ENCODE measurements at places on chromosomes 1 and 21.

DNA sequence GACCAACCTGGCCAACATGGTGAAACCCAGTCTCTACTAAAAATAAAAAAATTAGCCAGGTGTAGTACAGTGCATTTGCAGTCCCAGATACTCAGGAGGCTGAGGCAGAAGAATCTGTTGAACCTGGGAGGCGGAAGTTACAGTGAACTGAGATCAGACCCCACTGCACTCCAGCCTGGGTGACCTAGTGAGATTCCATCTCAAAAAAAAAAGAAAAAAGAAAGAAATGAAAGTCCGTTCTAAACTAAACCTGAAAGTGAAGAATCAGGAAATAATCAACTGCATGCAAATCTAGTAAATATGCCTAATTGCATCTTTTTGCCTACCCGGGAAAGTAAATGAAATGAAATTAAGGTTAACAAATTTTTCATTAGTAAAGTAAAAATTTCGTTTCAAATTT lies 99.6 kb downstream of the ZZZ3 start:
- no peak for DNase-seq
- no peak overlapping the region for H3K27ac ChIP-seq
- H3K4me3 ChIP-seq: no peak overlapping the region
- peaks cover 27% of the 10 kb centered on the region for H3K36me3 ChIP-seq

DNA sequence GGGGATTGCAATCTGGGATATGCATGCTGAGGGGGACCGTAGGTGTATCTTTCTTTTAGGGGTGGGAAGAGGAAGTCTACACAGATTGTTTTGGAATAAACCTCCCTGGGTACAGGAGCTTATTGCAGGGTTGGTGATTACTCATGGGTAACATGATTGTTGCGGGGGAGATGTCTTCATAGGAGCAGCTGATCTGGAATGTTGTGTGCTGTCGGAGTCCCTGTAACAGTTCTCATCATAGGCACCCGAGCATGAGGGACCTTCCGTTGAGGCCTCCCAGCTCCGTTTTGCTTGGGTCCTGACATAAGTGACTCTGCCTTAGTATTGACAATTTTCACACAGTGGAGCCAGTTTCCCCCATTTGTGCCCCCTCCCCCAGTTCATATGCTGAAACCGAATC lies 4.2 kb upstream of the PRXL2B start:
- H3K4me3 ChIP-seq: no peak overlapping the region
- peaks cover 60% of the 10 kb centered on the region for H3K4me1 ChIP-seq
- H3K36me3 ChIP-seq: peaks cover 2% of the 10 kb centered on the region
- no peak overlapping the region for H3K27ac ChIP-seq
- H3K27me3 ChIP-seq: no peaks in the 10 kb centered on the region

DNA sequence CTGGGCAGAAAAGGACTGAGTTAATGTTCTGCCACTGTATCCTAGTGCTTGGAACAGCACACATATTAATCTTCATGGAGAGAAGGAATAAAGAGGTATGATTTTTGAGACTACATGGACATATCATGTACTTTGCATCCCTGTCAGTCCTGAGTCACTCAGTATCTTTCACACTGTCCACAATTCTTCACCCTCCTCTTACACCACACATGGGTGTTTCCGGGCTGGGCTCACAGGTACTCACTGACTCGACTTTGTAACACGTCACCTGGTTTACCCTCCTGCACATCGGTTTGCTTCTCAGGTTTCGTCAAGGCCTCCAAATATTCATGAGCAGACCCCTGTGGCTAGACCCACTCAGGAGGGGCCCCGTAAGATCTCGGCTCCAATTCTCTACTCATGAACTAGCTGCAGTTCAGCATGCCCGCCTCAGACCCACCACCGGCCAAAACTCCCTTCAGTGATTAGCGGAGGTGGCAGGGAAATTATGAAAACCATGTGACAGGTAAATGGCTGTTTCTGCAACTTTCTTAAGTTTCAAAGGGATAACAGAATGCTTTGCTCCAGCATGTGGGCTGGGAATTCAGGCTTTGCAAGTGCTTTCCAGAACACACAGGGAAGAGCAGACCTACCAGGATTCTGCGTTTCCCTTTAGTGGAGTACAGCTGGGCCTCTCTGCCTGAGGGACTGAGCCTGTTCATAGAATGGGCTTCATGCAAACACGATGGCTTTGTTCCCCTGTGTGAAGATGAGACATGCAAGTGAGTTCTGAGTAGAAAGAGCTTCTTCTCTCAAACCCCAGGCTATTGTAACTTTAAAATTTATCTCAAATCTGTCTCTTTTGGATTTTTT lies 31.3 kb upstream of the TRABD2B start:
- H3K27me3 ChIP-seq: peaks cover 4% of the 10 kb centered on the region
- H3K4me3 ChIP-seq: no peak overlapping the region
- DNase-seq: no peak
- H3K36me3 ChIP-seq: no peaks in the 10 kb centered on the region
- no peak overlapping the region for H3K27ac ChIP-seq
- no peaks in the 10 kb centered on the region for H3K4me1 ChIP-seq

DNA sequence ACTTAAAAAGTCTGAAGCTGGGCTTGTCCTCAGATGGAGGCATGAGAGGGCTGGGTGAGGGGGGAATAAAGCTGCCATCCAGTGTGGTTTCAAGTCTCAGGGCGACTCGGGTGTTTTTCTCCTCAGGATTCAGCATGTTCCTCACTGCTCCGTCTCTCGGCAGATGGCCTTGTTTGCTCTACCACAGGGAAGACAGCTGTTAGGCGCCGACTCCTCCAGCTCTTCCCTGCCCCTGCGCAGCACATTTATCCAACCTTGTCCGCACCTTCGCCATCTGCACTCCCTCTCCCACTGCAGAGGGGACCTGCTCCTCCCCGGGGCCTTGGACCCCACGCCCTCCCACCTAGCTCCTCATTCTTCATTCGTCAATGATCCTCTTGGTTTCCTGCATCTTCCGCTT lies 16.6 kb upstream of the S100A11 start:
- peaks cover 43% of the 10 kb centered on the region for H3K27me3 ChIP-seq
- no peaks in the 10 kb centered on the region for H3K36me3 ChIP-seq
- DNase-seq: no peak
- H3K4me1 ChIP-seq: peaks cover 13% of the 10 kb centered on the region
- no peak overlapping the region for H3K27ac ChIP-seq

DNA sequence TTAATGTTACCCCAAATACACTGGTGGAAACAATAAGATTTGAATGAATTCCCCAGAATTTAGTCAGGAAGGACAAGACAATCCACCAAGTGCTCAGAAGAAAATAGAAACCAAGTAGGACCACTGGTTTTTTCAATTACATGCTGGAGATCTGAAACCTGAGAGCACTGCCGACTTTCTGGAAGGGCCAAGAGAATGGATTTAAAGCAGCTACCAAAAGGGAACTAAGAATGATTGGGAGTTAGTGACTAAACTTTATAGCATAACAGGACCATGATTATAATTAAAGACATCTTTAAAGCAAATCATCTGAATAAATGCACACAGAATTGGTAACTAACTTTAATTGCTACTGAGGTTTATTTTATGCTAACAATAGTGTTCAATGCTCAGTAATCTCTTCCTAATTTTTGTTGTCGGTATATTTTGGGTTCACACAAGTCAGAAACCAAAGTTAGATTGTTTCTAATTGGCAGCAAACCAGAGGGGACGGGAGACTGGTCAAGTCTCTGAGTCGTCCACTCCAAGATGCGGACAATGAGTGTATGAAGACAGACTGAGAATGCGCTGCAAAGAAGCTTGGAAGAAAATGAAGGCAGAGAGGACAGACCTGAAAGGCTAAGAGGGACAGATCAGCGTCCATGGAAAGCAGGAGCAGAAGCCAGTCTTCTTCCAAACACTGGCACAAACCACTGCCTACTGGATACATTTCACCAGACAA lies 2.3 kb upstream of the RGS13 start:
- no peaks in the 10 kb centered on the region for H3K36me3 ChIP-seq
- no peak overlapping the region for H3K27ac ChIP-seq
- peaks cover 16% of the 10 kb centered on the region for H3K27me3 ChIP-seq
- no peaks in the 10 kb centered on the region for H3K4me1 ChIP-seq

DNA sequence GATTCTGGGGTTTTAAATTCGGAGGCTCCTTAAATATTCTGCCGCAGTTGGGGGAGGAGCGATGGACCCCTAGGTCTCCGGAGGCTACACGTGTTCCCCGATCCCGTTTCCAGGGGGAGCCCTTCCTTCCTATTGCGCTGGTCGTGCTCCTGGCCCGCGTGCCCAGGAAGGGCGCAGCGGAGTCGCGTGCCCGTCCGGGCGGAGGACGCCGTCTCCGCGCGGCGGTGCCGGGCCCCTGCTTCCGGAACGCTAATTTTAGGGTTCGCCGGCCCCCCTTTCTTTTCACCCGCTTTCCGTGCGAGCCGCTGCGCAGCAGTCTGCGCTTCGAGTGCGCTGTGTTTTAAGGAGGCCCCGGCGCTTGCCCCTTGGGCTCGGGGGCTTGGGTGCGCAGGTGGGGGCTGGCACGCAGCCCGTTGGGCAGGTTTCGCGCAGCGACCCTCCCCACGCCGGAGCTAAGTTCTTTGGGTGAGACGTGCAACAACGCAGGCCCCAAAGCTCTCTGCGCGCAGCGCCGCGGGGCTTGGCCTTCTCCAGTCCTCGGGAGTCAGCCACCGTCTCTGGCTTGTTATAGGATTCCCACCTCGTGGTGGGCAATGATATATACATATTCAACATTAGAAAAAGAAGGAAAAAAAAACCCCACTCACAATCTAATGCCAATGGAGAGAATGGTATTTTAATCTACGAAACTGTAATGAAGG lies 43.5 kb upstream of the DNAJC6 start:
- peaks cover 24% of the 10 kb centered on the region for H3K27me3 ChIP-seq
- H3K4me1 ChIP-seq: peaks cover 30% of the 10 kb centered on the region
- peak; percentile 68 for DNase-seq
- H3K36me3 ChIP-seq: no peaks in the 10 kb centered on the region

- H3K36me3 ChIP-seq: no peaks in the 10 kb centered on the region
- H3K27me3 ChIP-seq: no peaks in the 10 kb centered on the region
- no peak overlapping the region for H3K4me3 ChIP-seq
- H3K27ac ChIP-seq: no peak overlapping the region
Observed at GRCh38 chr1:49251019-49251784, 474.5 kb upstream of the BEND5 start.

DNA sequence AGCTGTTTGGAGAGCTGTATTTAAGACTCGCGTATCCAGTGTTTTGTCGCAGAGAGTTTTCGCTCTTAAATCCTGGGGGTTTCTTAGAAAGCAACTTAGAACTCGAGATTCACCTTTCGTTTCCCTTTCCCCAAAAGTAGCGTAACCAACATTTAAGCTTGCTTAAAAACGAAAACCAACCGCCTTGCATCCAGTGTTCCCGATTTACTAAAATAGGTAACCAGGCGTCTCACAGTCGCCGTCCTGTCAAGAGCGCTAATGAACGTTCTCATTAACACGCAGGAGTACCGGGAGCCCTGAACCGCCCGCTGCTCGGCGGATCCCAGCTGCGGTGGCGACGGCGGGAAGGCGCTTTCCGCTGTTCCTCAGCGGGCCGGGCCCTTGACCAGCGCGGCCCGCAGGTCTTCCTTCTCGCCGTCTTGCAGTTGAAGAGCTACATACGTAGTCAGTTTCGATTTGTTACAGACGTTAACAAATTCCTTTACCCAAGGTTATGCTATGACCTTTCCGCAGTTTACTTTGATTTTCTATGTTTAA lies 1.9 kb downstream of the OLIG1 start:
- H3K4me3 ChIP-seq: peak overlapping the region; percentile 65
- H3K27me3 ChIP-seq: peaks cover 85% of the 10 kb centered on the region
- H3K27ac ChIP-seq: no peak overlapping the region
- DNase-seq: no peak
- peaks cover 19% of the 10 kb centered on the region for H3K4me1 ChIP-seq

- no peaks in the 10 kb centered on the region for H3K36me3 ChIP-seq
- H3K27me3 ChIP-seq: peaks cover 18% of the 10 kb centered on the region
- H3K27ac ChIP-seq: no peak overlapping the region
- DNase-seq: no peak
- peaks cover 6% of the 10 kb centered on the region for H3K4me1 ChIP-seq
- H3K4me3 ChIP-seq: no peak overlapping the region
Observed at GRCh38 chr1:98331718-98332311, 329.7 kb upstream of the SNX7 start.

DNA sequence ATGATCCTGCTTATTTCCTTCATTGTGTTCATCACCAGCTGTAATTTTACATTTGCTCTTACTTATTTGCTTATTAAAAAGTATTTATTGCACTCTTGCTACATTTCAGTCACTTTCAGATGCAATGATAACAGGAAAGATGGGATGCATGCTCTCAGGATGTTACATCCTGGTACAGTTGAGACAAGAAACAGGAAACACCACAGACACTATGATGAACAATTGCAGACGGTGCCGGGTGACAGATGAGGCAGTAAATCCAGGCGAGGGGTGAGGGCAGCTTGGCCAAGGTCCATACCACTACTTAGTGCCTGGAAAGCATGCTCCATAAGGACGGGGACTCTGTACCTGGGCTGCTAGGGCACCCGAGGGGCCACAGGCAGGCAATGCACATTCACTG lies 156.6 kb upstream of the RAB4A start:
- no peaks in the 10 kb centered on the region for H3K4me1 ChIP-seq
- DNase-seq: no peak
- no peaks in the 10 kb centered on the region for H3K27me3 ChIP-seq
- no peak overlapping the region for H3K4me3 ChIP-seq
- no peak overlapping the region for H3K27ac ChIP-seq
- H3K36me3 ChIP-seq: no peaks in the 10 kb centered on the region

GRCh38 chr21:46118316-46119143 lies 20.6 kb downstream of the COL6A2 start:
- no peak overlapping the region for H3K4me3 ChIP-seq
- H3K4me1 ChIP-seq: no peaks in the 10 kb centered on the region
- no peaks in the 10 kb centered on the region for H3K36me3 ChIP-seq
- H3K27ac ChIP-seq: no peak overlapping the region
- DNase-seq: peak; percentile 23

DNA sequence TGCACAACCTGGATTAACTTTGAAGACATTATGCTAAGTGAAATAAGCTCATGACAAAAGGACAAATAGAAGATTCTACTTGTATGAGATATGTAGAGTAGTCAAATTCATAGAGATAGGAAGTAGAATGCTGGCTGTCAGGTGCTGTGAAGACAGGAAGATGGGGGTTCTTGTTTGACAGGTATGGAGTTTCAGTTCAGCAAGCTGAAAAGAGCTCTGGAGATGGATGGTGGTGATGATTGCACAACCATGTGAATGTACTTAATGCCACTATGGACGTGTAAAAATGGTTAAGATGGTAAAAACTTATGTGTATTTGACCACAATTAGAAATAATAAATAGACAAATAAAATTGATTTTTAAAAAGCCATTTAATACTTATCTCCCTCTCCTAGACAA lies 169.8 kb upstream of the DUSP10 start:
- H3K36me3 ChIP-seq: no peaks in the 10 kb centered on the region
- H3K27ac ChIP-seq: no peak overlapping the region
- no peaks in the 10 kb centered on the region for H3K27me3 ChIP-seq
- H3K4me1 ChIP-seq: peaks cover 11% of the 10 kb centered on the region
- no peak overlapping the region for H3K4me3 ChIP-seq
- no peak for DNase-seq

GRCh38 chr1:241079047-241079446 lies 278.0 kb downstream of the RGS7 start:
- no peaks in the 10 kb centered on the region for H3K4me1 ChIP-seq
- H3K4me3 ChIP-seq: no peak overlapping the region
- H3K27ac ChIP-seq: no peak overlapping the region
- DNase-seq: no peak
